ENCODE measurements at places on chromosomes 2 and 18.

GRCh38 chr2:225437319-225437718, 37.8 kb downstream of the NYAP2 start:
- no peak for DNase-seq

GRCh38 chr18:34738175-34738894, 28.2 kb downstream of the DTNA start:
- DNase-seq: no peak

DNA sequence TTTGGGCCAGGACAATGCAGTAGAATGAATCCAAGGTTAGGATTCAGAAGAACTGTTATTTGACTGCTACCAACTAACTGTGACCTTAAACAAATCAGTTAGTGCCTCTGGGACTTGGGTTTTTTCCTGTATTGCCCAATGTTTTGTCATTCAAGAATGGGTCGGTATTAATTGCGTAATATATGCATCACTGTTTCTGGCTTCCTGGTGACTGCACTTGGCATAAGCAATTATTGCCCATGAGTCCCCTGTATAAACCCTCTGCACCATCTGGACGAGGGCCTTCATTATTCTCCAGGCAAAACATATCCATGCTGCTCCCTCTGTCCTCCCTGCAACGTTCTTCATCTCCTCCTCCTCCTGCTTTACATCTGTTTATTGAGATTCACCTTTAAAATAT, 255.8 kb upstream of the LRRTM1 start:
- DNase-seq: no peak

DNA sequence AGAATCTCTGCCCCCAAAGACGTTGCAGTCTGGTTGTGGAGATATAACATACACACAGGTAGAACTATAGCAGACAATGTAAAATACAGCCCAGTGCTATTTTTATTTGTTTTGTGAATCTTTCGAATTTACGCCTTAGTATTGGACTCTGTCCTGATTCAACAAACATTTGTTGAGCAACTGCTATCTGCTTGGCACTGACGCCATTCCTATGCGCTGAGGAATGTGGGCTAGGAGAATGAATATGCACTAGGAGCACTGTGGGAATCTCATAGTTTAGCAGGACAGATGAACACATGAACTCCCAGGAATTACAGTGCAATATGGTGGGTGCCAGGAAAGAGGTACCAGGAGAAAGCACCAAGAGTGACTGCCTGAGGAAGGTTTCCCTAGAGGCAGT, 181.7 kb upstream of the SIX3 start:
- no peak for DNase-seq

DNA sequence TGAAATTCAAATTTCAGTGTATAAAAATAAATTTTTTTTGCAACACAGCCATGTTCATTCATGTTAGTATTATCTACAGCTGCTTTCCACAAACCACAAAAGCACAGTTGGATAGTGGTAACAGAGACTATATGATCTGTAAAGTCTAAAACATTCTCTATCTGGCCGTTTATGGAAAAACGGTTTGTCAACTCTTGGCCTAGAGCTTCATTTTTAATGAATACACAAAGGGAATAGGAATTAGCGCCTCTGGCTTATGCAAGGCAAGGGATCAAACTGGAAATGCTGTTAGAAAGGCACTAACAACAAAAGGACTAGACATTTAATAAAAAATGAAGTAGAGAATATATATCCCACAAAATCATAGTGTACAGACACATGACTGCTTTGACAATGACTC, 211.9 kb downstream of the EXOC6B start:
- no peak for DNase-seq

GRCh38 chr2:102051692-102052277, 60.0 kb downstream of the IL1R2 start:
- no peak for DNase-seq

DNA sequence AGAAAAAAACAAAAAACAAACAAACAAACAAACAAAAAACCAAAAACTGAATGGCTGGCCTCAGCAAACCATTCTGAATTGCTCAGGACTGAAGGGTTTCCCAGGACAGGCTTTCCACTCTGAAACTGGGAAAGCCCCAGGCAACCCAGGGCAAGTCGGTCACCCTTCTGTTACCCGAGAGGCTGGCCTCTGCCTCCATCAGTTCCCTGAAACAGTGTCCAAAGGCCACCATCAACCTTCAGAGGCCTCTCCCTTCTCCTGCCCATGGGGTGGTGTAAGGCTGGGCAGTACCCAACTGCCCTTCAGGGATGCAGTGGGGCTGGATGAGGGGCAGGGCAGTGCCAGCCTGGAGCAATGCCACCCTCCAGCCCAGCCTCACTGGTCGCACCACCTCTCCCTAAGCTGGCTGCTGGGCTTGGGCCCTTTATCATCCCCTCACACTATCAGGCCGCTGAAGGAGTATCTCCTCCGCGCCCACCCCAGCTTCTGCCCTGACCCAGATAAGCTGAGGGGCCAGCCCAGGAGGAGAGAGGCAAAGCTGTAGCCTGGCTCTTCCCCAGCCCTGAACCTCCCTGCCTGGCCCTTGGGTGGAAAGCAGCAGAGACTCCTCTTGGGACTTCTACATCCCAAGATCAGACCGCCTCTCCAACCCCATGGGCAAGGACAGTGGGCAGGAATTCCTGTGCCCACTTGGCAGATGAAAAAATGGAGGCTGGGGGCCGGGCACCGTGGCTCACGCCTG, 35.9 kb downstream of the ZFP36L2 start:
- DNase-seq: no peak

GRCh38 chr2:189113963-189114362, 65.6 kb downstream of the COL5A2 start:
- no peak for DNase-seq

- DNase-seq: no peak
Measured at GRCh38 chr18:75088021-75088506, 120.9 kb downstream of the PTGR3 start.

DNA sequence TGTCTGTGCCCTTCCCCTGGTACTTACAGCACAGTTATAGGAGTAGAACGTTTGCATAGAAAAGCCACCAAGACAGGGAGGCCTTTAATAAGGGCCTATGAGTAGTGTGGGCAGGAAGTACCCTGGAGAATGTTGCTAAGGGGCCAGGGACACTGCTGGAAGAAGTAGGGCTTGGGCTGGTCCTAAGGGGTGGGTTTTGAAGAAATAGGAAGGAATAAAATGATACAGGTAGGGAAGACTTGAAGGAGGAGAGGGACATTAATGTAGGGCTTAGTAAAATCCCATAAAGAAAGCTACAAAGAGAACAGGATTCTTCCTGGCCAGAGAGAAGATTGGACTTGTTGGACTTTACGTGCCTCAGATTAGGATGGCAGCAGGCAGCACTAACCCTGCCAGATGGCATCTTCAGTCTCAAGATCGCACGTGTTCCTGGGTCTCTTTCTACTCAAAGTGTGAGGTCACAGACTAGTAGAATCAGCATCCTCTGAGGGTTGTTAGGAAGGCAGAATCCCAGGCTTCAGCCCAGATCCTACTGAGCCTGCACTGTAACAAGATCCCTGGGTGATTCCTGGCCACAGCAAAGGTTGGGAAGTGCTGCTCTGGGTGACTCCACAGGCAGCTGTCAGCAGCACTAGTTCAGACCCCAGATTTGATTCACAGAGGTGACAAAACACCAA, 39.2 kb downstream of the EPAS1 start:
- DNase-seq: no peak

GRCh38 chr2:146853741-146854444, 990.9 kb upstream of the ACVR2A start:
- no peak for DNase-seq

GRCh38 chr2:42450136-42450535, 43.6 kb downstream of the KCNG3 start:
- no peak for DNase-seq

- DNase-seq: no peak
Measured at GRCh38 chr2:127860130-127860529, 2.2 kb upstream of the POLR2D start.

GRCh38 chr2:153557211-153557610, 78.6 kb upstream of the RPRM start:
- no peak for DNase-seq

GRCh38 chr2:82852787-82853186, 1606.3 kb downstream of the SUCLG1 start:
- DNase-seq: no peak

Data from activated CD4-positive, alpha-beta T cell treated with anti-CD3 and anti-CD28 coated beads, Interleukin-10, Interleukin-2, amounts not matched to agents 100 ng/mL and 50 ng/mL, durations not matched to agents 16 hours and 8 hours (primary cell).